ENCODE measurements at places on chromosomes 4 and X.

GRCh38 chr4:113899271-113900070, 80.0 kb downstream of the ARSJ start:
- DNase-seq = peak; percentile 19

DNA sequence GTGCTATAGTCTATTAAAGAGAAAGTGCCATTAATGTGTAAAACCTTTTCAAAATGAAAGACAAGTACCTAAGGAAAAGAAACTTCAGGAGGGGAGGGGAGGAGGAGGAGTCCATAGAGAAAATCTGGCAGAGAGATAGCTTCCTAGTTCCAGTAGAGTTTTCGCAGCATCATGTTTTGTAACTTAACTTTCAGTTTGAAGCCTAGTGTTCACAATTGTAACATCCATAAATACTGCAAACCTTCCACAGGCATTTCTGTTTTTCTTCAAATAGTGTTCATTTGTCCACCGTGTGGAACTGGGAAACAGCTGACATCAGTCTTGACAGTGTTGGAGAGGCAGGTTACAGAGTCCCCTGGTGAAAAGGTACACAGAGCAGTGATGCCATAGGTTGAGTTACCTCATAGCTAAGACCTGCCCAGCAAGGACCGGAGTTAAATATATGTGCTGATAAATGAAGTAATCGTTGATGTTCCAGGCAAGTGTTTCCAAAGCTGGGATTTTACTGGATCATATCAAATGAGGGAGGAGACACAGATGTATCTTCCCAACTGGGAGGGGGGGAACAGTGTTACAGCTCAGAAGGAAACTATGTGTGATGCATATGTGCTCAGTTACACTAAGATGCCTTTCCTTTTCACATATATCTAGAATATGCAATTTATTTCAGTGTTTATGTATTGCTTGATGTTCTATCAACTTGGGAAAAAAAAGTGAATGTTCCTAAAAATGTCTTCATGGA, 369.5 kb upstream of the FAM241A start:
- DNase-seq = no peak

DNA sequence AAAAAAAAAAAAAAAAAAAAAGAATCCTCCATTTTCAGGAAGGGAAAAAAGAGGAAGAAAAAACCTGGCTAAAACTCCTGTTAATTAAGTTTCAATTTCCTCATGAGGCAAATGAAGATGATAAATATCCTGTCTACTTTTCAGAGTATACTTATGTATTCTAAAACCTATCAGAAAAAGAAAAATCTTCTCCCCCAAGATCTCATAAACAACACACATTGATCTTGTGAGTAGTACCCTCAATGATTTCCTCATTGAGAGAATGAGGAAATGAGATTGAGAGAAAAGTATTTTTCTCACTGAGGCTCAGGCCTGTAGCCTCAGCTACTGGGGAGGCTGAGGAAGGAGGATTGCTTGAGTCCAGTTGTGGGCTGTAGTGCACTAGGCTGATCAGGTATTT, 146.7 kb downstream of the TET2 start:
- DNase-seq = no peak

DNA sequence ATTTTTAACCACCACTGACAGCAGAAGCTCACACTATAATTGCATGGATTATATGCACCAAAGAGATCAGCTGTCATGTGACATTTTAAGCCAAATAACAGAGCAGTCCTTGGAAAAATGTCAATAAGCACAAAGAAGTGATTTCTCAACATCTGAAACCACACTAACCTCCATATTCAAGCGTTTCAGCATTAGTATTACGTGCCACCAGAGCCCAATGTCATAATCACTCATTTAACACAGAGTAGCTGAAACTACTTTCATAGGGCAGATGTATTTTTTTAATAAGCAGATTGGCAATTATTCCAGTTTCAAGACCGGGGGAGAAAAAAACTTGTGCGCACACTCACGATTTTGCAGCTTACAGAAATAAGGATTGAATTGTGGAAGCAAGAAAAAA, 76.6 kb downstream of the SH3KBP1 start:
- DNase-seq = no peak

DNA sequence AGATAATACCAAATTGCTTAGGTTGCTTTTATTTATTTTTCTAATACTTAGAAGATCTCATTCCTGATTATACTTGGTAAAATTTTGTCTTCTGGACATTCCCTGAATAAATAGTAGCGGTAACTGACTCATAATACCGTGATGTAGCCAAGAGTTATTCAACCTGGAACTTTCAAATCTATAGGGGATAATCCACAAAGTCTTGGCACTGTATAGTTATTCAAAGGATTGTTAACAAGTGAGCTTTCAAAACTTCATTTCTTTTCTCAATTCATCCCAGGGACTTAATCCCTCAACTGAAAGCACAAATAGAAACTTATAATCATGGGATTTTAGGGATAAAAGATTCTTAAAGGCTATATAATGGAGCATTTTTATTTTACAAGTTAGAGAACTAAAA, 1383.3 kb downstream of the FAM133A start:
- no peak for DNase-seq

GRCh38 chr4:122012735-122013134, 60.9 kb upstream of the TRPC3 start:
- DNase-seq = no peak

DNA sequence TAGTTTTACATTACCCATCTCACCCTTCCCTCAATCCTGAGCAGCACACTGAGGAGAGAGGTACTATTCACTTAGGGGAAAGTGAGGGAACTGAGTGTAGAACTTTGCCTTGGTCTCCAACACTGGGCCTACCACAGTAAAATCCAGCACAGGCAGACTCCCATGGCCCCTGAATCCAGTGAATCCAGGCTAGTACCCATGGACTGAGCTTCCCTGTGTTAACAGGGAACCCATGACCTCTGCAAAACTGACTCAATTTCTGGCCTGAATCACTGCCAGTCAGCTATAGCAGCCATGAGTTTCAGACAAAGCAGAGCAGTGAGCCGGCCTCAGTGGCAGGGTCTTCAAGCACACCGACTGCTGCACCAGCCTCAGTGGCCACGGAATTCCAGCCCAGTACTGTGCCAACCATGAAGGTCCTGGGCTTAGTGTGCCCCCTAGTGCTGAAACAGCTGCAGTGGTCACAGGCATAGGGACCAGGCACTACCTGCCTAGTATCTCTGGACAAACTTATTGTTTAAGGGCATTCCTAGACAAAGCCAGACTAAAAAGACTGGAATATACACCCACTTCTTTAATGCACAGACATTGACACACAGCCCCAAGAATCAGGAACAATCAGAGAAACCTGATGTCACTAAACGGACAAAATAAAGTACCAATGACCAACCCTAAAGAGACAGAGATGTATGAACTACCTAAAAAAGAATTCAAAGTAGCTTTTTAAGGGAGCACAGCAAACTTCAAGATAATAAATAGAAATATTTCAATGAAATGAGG, 127.4 kb upstream of the RPL34 start:
- DNase-seq = no peak

DNA sequence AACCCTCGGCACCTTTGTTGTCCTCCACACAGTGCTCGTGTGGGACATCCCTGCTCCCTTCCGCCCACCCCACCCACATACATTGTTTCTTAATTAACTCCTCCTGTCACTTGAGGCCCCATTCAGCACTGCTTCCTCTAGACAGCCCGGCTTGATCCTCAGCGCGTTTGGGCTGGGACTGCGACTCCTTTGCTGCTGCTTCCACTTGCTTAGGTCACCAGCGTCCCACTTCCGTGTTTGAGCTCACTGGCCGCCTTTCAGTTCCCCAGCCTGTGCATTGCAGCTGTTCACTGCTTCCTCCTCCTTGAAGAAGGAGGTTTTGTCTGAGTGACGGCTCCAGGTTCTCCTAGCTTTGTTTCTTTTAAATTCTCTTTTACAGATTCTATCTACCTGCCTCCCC, 16.1 kb downstream of the RNF4 start:
- DNase-seq = peak; percentile 45

- no peak for DNase-seq
Measured at GRCh38 chr4:97525236-97525635, 618.0 kb downstream of the STPG2 start.

DNA sequence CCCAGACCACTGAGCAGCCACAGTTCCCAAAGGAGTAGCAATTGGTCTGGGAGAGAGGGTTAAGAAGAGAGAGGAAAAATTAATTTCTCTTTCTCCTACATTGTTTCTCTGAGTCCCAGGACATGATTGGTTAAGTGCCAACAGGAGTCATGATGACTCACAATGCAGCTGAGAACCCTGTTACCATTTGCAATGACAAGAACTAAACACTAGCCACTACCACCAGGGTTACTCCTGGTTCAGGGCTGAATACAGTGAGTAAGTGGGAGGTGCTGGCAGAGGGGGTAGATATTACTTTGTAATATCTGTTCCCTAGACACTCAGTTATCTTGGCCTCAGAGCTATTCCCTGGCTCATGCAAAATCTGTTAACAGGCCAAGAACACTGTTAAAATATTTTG, 18.0 kb downstream of the ETDC start:
- no peak for DNase-seq

DNA sequence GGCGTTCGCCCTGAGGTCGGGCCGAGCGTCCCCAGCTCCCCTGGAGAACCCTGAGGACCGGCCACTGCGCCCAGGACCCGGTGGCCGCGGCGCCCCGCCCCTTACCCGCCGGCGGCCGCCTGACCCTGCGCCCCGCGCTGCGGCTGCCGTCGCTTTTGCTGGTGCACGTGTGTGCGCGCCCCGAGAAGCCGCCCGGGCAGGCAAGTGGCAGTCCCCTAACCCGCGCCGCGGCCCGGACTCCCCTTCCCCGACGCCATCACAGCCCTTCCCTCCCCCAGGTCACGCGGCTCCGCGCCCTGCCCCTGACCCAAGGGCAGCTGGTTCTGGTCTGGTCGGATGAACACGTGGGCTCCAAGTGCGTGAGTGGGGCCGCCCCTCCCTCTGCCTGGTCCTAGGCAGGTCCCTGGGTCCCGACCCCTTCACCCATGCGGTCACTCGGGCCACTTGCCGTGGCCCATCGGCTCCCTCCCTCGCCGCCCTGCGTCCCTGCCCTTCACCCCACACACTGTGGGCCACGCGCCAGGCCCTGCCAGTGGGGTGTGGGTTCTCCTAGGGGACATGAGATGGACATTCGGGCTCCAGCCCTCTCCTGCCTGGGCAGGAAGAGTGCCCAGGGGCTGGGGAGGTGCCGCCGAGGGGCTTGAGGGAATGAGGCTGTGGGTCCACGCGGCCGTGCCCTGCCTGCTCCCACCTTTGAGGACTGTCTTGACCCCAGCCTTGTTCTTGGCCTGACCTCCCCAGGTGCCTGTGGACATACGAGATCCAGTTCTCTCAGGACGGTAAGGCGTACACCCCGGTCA, 8.0 kb upstream of the FGFRL1 start:
- no peak for DNase-seq

DNA sequence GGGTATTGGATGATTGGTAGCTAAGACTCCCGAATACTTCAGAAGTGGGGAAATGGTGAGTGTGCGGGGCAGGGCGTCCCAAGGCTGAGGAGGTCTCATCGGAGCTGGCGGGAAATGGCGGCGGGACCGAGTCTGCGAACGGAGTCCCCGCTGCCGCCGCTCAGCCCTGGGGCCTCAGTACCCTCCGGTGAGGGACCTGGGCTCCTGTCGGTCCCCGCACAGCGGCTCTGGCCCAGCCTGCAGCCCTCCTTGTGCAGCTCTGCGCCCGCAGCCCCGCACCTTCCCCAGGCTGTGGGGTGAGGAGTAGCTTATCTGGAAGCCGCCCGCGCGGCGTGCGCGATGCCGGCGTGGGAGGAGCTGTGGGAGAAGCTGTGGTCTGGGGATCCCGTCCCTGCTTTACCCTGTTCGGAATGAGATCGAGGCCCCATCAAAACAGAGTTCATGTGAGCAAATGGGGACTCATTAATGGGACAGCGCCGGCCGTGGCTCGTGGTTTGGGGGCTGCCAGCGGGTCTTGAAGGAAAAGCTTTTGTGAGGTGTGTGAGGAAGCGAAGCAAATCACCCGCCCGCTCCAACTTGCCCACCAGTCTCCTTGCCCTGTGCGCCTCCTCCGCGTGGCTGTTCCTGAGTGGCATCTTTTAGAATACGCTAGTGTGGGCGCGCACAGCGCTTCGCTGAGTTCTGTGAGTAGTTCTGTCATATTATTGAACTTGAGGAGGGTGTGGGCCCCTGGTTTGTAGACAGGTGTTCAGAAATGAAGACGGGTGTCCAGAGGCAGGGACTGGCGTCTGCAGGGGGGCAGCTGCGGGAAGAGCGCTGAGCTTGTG, 531 bp downstream of the ZNF141 start:
- no peak for DNase-seq

DNA sequence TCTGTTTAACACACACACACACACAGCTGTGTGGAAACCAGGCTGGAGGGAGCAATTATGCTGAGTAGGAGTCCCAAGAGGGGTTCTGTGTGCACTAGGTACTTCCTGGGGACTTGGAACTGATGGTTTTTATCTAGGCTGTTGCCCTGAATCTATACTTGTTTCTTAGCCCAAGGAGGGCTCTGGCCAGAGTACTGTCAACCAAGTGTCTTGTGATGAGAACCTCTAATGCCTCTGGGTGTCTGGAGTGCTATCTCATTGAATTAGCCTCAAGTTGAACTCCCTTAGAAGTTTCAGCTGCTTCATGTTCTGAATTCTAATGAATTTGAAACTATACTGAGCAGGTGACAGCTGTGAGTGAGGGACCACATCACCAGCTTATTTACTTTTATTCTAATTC, 16.6 kb downstream of the ARHGAP24 start:
- DNase-seq = no peak

DNA sequence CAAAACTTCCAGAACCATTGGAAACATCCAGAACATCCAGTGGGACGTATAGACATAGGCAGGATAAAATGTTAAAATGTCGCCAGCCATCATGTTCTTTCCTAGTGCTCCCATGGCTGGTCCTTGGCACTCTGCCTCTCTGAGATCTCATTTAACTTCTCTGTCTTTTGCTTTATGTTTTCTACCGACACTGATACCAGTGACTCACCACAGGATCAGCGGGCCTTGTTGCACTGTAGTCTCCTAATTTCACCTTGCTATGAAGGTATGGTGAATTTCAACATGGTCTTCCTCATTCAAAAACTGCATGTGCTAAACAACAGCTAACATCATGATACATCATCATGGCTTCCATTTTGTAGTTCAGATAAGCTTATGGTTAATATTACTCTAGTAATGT, 521.0 kb upstream of the IGFBP7 start:
- no peak for DNase-seq

GRCh38 chr4:138758876-138759553, 256.6 kb upstream of the NOCT start:
- DNase-seq = no peak

- DNase-seq = no peak
Measured at GRCh38 chr4:126451237-126451873, 1136.6 kb downstream of the FAT4 start.

- no peak for DNase-seq
Measured at GRCh38 chrX:73127700-73128241, 48.5 kb upstream of the PABPC1L2A start.

GRCh38 chr4:170805352-170805751, 715.6 kb upstream of the AADAT start:
- no peak for DNase-seq

- no peak for DNase-seq
Measured at GRCh38 chr4:931194-931959, 739 bp downstream of the GAK start.

- DNase-seq = no peak
Measured at GRCh38 chr4:123182289-123182688, 214.3 kb upstream of the SPRY1 start.

- DNase-seq = no peak
Measured at GRCh38 chr4:52015366-52015765, 4.8 kb downstream of the LRRC66 start.

- DNase-seq = no peak
Measured at GRCh38 chr4:68589790-68590189, 13.7 kb upstream of the UGT2B17 start.

Measured in T-helper 22 cell (primary cell).